Cerebellum (tissue), 4 donors: ENCODE measurements at places on chromosomes 3 and 15.

DNA sequence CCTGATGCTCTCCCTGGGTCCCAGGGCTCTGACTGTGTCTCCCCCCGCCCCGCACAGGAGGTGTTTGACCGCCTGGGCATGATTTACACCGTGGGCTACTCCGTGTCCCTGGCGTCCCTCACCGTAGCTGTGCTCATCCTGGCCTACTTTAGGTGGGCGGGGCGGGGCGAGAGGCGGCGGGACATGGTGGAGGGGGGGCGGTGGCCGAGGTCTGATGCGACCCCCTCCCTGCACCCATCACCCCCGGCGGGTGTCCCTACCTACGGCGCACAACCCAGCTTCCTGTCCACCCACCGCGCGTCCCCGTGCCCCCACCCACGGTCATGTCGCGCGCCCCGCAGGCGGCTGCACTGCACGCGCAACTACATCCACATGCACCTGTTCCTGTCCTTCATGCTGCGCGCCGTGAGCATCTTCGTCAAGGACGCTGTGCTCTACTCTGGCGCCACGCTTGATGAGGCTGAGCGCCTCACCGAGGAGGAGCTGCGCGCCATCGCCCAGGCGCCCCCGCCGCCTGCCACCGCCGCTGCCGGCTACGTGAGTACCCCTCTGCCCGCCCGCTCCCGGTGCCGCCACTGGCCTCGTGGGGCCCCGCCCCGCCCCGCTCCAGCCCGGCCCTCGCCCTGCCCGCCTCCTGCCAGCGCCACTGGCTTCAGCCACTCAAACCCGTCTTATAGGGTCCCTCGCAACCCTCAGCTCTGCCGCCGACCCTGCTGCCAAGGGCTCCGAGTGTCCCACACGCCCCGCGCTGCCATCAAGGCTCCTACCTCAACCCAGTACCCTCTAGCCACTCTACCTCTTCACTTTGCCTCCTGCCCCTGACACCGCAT is 21.0 kb downstream of the PTH1R start:
- DNase-seq = no peak

GRCh38 chr3:17745301-17745700 is 2.9 kb upstream of the TBC1D5 start:
- no peak for DNase-seq

- no peak for DNase-seq
These were observed at the start of gene MST1R for GRCh38 chr3:49903451-49904424. TSS of gene MST1R (minus strand) at chr3:49903873. CDS start at chr3:49903609, 264 bp downstream.

GRCh38 chr3:13497386-13497785 is 17.3 kb downstream of the HDAC11 start:
- DNase-seq = no peak

- no peak for DNase-seq
These were observed 19.5 kb downstream of the BMF start for GRCh38 chr15:40088929-40089755.

DNA sequence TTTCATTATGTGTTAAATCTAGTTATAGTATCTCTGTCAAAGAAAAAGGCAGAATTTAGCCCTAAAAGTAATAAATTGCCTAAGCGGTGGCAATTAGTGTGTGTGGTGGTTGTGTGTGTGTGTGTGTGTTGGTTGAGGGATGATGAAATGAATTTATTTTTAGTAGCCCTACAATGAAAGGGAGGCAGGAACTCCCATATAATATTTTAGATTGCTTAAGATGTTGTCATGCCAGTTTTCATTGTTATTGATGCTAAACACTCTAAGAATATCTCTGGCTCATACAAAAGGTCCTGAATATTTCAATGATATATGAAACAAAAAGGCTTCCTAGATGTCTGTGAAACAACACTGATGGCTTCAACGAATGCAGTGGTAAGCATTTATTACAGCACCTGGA is 140.6 kb upstream of the TBC1D5 start:
- DNase-seq = no peak

DNA sequence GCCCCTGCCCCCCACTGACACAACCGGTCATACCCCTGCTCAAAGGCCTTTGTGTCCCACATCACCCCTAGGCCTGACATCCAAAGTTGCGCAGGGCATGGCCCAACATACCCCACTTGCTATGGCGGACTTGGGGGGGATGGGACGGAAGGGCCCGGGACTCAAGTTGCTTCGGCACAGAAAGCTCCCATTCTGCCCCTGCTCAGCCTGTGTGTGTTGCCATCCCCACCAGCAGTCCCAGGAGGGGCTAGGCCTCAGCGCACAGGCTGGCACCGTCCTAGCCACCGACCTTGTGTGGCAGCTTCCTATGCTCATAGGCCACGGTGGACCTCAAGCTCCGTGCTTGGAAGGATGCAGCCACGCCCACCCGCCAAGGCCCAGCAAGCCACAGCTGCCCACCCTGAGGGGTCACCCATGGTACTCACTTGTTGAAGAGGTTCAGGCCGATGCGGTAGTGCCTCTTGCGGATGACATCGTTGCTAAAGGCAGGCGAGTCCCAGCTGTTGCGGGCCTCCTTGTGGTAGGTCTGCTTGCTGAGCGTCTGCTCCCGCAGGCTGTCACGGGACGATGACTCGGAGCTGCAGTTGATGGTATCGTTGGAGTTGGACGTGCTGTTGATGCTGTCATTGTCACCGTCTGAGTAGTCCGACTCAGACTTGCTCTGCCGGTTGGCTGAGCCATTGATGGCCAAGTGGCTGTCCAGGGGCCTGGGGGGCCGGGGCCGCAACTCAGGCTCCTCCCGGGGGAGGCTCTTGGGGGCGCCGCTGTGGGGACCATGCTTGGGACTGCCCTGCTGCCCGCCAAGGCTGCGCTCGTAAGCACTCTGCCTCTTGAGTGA is 93.9 kb upstream of the RPL32 start:
- no peak for DNase-seq

DNA sequence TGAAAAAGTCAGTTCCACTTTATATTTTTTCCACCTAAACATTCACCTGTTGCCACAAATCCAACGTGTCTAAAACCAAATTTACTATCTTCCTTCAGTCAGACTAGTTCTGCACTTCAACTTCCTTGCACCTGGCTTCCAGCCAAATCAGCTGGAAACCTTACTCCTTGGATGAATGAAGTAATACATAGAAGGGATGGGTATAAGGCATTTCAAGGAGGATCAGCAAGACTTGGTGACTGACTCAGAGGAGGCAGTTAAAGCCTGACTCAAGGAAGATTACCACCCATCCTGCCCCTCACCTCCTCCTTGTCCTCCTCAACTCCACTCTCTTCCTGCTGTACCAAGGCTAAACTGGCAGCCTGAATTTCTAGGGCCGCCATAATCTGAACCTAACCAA is 37.1 kb downstream of the QTRT2 start:
- no peak for DNase-seq

DNA sequence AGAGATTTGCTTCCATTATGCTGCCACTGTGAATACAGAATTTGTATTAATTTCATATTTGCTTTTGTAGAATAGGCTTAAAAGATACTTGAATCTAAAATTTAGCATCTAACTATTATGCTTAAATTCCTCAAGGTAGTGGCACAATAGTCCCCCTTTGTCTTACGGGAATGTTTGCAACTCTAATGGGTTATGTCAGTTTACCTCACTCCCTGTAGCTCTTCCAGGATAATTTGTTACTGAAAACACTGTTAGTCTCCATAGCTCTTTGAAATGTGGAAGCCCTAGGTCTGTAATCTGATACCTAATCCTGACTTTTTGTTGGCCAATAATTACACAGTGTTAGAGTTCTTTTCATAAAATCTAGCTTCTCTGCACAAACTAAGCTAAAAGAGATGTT is 433.4 kb downstream of the PYDC2 start:
- DNase-seq = no peak

DNA sequence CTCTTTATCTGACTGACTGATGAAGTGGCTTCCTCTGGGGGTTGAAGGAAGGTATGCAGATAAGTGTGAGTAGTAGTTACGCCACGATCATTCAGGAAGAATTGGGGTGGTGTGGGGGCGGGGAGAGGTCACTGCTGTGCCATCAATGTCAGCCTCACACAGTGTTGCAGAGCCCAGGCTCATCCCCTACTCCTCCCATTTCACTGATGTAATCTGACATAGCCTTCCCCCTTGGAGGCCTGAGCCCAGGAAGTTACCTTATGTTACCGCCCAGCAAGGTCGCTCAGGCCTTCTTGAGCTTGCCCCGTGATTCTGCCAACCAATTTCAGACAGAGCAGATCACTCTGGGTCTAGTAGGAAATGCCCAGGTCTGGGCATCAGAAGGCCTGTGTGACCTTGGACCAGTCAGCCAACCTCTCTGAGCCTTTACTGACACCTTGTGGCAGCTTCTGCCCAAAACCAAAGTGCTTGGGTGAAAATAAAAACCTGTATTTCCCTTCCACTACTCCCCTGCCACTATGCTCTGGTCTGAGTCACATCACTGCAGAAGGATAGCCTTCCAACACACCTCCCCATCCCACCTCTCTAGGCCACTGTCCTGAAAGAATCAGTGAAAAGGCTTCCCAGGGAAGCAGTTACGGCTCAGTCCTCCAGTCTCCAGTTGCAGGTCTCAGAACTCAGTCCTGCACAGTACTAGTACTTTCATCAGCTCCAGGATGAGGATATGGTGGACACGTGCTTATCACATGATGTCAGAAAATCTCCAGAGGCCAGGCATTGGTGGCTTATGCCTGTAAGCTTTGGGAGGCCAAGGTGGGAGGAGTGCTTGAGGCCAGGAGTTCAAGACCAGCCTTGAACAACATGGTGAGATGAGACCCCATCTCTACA is 28.1 kb upstream of the INSYN1 start:
- DNase-seq = no peak

GRCh38 chr15:80913541-80913940 is 76.1 kb downstream of the MESD start:
- DNase-seq = no peak

DNA sequence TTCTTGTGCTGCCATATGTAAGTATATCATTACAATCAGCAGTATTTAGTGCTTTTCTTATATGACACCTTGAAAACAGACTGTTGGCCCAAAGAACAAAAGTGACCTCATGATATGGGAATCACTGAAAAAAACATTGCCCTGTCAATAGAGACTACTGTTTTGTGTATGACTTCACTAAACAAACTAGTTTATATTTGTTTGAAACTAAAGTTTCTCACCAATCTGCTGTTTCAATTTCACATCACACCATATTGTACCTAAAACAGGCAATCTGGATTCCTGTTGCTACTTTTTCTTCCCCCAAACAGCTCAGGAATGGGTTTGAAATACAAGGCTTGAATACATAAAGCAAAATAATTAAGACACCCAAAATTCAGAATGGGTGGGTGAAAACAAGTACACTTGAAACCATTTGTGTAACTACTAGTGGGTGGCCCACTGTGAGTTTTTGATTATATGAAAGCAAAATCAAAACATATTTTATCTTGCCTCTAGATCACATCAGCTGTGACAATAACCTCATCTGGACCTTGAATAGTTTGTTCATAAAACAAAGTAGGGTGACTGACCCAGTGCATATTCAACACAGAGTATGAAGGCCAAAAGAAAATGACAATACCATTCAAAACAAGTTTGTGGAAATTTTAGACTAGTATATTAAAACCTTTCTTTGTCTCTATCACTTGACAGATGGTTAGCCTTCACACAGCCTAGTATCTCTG is 5.9 kb downstream of the ZBTB20 start:
- peak; percentile 24 for DNase-seq

DNA sequence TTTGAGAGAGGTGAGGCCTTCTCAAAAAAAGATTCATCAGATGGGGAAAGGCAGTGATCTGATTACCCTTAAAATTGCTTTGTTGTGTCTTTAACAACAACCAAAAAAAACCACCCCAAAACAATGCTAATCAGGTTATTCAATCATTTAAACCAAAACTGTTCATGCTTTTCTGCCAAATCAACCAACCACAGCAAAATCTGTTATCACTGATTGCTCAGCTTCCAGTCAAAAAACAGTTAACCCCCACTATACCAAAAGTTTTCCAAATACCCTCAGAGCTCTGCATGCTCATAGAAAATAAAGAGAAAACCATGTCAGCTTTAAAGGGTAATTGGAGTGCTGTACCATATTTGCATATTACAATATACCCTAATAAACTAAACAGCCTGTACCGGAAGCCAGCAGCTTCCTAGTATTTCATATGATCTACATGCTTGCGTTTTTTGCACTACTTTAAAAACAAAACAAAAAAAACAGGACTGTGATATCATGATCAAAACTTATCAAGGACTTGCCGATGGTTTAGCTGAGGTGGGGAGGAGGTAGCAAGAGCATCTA is 22.8 kb downstream of the SATB1 start:
- DNase-seq = no peak

DNA sequence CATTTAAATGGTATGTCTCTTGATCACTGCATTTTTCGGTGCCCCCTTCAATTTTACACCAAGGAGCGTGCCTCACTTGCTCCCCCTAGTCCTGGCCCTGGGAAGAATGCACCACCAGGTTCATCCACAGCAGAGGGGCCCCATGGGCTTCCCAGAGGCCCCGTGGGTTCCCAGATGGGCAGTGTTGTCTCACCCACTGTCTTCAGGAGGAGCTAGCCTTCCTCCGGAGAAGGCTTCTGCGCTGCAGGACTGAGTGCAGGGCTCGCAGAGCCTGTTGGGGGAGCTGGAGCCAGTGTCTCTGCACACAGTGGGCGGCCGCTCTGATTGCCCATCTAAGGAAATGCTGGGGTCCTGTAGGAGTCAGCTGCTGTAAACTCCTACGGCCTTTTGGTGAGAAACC is 45.9 kb downstream of the POLR2M start:
- DNase-seq = no peak

DNA sequence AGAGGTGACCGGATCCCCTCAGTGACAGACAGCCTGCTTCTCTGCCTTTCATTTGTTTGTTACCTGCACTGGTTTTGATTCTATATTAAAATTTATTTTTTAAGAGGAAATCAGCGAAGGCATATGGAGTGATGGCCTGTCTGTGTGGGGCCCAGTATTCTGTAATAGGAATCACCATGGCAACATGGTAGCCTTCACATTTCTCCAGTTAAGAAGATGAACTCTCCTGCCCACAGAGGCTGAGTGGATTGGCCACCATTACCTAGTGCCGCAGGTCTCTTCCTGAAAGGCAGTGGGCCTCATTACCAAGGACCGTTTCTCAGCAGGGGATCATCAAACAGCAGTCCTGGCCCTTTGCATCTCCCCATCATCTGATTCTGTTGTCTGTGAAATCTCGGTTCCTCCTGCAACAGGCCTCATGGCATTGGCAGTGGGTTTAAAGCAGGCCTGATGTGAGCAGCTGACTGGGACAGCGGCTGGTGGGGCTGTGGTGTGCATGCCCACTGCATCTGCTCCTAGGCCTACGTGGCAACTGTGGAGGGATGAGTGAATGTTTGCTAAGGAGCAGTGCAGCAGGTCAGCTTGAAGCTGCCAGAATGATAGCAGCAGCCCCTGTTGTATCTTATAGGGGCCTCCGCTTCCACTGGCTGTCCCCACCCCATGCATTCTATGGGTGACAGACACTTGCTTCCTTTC is 114.5 kb downstream of the CHCHD6 start:
- no peak for DNase-seq

DNA sequence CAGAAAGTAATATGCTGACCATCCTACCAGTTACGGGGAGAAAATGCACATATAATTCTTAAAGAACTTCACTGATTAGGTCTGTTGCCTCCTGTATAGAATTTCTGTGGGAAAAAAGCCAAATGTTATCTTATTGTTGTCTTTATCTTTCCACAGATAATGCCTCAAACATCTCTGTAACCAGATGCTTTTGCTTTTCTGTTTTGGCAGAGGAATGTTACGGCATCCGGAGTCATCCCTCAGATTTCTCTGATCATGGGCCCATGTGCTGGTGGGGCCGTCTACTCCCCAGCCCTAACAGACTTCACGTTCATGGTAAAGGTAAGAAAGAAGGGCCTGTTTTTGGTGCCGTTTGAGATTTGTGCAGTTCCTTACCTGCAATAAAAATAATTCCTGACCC is 33.5 kb downstream of the PCCB start:
- DNase-seq = no peak
